ENCODE measurements at places on chromosomes 12 and 14.

DNA sequence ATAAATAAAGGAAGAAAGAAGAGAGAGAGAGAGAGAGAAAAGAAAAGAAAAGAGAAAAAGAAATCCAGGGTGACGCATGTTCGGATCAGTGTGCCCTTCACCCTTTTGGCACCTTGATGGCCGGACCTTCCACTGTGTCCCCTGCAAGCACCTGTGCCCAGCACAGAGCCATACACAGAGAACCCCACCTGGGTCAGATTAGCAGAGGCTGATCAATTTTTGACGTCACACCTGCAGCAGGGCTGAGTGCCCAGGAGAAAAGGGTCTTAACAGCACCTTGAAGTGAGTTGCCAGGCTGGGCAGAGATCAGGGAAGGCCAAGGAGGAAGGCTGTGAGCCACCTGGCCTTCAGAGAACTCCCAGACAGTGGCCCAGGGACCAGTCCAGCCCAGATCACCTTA lies 114.4 kb downstream of the CALM1 start:
- no peak for DNase-seq

DNA sequence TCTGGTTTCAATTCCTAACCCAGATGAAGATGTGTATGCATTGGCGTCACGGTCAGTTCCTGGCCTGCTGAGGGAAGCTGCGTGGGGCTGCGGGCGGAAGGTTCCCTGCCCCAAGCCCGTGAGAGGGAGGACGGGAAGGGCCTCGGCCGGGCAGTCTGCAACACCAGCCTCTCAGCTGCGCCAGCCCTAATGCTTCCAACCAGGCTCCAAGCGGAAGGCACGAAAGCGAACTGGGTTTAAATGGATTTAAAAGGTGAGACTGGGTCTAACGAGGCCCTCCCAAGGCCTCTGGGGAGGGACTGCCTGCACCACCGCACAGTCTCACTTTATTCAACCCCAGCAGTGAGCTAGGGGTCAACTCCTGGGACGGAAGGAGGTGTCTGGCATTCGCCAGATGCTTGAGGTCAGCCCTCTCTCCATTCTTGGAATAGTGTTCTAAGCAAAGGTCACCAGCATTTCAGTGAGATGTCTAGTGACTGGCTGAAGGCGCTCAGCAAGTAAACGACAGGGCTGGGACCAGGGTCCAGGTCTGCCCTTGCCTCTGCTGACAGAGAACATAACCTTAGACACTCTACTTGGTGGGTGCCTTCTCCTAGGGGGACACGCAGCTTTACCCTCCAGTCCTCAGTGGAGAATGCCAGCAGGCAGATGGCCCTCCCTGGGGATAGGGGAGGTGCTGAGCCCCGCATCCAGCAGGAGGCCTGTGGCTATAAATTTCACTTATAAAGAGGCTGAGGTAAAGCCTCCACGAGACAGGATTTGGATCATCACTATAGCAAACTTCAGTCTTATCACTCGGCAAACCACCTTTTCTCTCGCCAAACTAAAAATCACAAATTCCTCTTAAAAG lies 92.2 kb downstream of the PIWIL1 start:
- no peak for DNase-seq

DNA sequence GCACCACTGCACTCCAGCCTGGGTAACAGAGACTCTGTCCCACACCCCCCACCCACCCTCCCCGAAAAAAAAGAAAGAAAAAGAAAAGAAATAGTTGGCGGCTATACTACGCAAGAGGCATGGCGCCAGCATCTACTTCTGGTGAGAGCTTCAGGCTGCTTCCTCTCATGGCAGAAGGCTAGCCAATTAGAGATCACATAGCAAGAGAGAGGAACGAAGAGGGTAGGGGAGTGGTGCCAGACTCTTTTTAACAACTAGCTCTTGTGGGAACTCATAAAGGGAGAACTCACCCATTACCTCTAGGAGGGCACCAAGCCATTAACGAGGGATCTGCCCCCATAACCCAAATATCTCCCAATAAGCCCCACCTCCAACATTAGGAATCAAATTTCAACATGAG lies 6.2 kb downstream of the DENND5B start:
- DNase-seq: no peak

GRCh38 chr12:66508025-66508424 lies 170.9 kb downstream of the GRIP1 start:
- no peak for DNase-seq

DNA sequence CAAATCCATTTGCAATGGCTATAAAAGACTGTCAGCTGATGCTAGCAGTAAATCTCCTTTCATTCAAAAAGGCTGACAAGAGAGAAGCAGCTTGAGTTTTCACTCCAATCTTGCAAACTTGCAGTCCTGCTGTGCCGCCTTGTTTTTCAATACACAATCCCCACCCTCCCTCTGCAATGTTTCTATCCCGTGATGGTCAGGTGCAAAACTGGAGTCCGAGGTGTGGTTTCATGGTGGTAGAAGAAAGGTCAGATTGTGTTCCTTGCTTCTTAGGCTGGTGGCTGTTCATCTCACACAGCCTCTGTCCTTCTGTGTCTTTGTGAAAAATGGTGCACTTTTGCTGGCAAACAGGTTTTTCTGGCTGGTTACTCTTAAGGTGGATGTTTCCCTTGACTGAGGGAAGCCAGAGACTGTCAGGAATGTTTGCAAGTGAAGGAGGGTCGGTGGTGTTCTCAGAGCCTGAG lies 27.7 kb upstream of the TBX3 start:
- no peak for DNase-seq

- DNase-seq: no peak
These were observed 13.7 kb upstream of the AJUBA start for GRCh38 chr14:22995889-22996625.

- no peak for DNase-seq
These were observed 773 bp downstream of the A2M start for GRCh38 chr12:9114946-9115345.

- DNase-seq: no peak
These were observed 4.5 kb downstream of the NOP2 start for GRCh38 chr12:6563448-6564050.

- no peak for DNase-seq
These were observed 25.6 kb downstream of the FIGNL2 start for GRCh38 chr12:51822956-51823355.

- no peak for DNase-seq
These were observed 154.5 kb upstream of the FKBP4 start for GRCh38 chr12:2640281-2640680.

- no peak for DNase-seq
These were observed 4.4 kb downstream of the SUSD6 start for GRCh38 chr14:69615496-69616407.

GRCh38 chr12:93802698-93803423 lies 125.7 kb downstream of the CRADD start:
- no peak for DNase-seq

DNA sequence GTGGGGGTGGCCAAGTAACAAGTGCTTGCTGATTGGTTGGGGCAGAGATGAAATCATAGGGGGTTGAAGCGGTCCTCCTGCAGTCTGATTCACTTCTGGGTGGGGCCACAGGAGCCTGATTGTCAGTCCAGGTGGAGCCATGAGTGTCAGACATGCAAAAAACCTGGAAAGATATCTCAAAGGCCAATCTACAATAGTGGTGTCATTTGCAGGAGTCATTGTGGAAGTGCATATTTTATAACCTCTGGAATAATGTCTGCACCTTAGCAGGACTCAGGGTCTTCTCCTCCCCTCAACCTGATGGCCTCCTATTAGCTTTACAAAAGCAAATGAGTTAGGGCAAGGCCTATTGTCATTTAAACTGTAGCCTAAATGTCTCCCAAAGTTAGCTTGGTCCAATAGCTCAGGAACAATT lies 241.4 kb downstream of the NUAK1 start:
- DNase-seq: no peak

- DNase-seq: no peak
These were observed 1.1 kb downstream of the IFNG start for GRCh38 chr12:68158432-68158831.

DNA sequence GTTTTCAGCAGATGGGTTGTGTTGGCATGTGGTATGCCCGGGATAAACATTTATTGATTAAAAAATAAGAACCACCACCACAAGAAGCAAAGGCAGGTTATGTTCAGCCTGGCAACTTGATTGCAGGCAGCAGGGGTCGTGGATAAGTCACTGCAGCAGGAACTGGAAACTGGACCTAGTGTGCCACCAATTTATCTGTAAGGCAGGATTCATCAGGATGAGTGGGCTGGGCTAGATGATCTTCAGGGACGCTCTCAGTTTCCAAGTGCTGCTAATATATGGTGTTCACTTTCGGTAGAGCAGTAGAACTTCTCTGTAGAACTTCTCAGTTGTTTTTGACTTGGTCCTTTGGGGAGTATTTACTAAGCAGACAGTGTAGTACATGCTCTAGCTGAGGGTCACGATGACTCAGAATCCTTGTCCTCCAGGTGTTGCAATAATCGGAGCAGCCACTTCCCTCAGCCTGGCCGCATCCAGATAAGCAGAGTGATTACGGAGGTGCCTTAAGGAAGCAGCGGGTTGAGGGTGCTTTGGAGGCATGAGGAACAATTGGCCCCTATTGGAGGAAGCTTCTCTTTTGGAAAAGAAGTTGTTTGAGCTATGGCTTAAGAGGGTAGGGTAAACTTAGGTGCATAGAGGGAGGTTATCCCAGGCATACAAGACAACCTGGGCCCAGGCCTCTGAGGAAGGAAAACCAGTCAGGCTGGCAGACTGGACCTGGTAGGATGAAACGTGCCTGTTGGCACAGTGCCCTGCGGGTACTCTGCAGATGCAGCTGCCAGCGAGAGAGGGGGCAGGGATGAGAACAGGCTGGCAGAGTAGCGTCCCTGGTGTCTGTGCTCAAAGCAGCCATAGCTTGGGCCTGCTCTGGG lies 104.0 kb downstream of the GPR135 start:
- no peak for DNase-seq

DNA sequence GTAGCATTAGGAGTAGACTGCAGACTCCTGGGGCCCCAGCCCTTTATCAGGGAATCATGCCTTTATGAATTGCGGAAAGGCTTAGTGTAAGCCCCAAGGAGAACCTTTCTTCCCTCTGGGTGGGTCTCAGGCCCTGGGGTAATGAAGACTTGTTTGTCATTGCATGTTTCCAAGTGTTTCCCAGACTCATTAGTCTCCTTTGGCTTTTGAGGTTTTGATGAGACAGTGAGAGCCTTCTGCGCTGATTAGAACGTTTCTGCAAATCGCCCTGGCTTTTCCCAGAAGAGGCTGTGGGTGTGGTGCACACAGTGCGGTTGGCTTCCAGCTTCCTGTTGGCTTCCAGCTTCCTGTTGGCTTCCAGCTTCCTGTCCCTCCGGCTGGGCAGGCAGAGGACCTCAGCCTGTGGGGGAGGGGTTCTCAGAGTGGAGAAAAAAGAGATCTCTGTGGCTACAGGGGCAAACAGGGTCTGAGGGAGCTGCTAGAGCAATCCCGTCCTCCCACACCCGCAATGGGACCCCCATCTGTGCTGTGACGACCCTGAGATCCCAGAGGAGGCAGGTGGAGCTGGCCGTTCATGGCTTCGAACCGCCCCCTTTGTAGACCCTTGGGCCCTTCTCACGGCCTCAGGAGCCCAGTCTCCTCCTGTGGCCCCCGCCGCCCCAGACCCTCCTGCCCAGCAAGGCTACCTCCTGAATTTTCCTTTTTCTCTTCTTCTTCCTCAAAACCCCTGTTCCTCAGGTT lies 42.1 kb downstream of the GPR68 start:
- DNase-seq: no peak

- DNase-seq: no peak
These were observed 29.4 kb downstream of the RPGRIP1 start for GRCh38 chr14:21309238-21309636.

- no peak for DNase-seq
These were observed 44.9 kb downstream of the CAPZA3 start for GRCh38 chr12:18782827-18783226.

GRCh38 chr12:115035535-115036107 lies 351.6 kb upstream of the TBX3 start:
- no peak for DNase-seq

DNA sequence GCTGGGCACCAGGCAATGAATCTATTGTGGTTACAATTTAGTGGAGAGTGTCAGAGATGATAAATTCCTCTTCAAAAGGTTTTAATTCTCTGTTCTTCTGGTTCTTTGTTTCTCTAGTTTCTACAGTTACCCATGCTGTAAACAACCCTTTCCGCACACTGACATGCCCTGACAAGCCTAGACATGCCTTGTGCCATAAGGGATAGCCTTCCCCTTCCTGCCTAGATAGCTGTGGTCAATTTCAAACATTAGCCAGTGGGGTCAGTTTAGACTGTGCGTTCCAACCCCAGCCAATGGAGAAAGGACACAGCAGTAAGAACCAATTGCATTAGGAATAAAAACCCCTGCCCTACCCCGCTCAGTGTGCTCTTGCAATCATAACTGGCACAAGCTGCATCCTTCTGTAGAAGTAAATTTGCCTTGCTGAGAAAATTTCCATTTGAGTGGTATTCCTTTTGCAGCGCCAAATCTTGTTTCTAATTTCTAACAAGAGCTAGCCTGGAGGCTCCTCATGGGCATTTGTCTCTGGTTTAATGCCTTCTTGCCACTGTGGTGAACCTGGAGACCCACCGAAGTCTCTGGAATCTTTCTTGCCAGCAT lies 6.4 kb downstream of the EDDM3A start:
- no peak for DNase-seq

Measured in stimulated activated CD4-positive, alpha-beta T cell treated with anti-CD3 and anti-CD28 coated beads, Interleukin-1b, Interleukin-23, amount 100 ng/mL, for 1 hour (primary cell).